ENCODE measurements at places on chromosomes 6 and 20. TPM values are rescaled to one million over a fixed set of nuclear protein-coding genes. Genes with fewer than 3 reads are reported as not detected.

CALHM6 gene
- total RNA-seq, result not detected

RGS19 gene
- total RNA-seq, result 19.8 TPM

LRRC73 gene
- 1.0 TPM for total RNA-seq

VGLL2 gene
- total RNA-seq, result 0.50 TPM

CSTF1 gene
- 69.9 TPM for total RNA-seq

NOX3 gene
- total RNA-seq, result not detected

TMEM200A gene
- total RNA-seq, result 1.2 TPM

SLC9A8 gene
- total RNA-seq, result 4.9 TPM

COL11A2 gene
- total RNA-seq, result 0.10 TPM

ELOVL4 gene
- 4.5 TPM for total RNA-seq

DEFB124 gene
- total RNA-seq, result not detected

BRD2 gene
- total RNA-seq, result 57.6 TPM

CDK19 gene
- total RNA-seq, result 6.8 TPM

CDSN gene
- total RNA-seq, result not detected

CST2 gene
- not detected for total RNA-seq

GABRR1 gene
- not detected for total RNA-seq

GSTA1 gene
- total RNA-seq, result not detected

SLC35D3 gene
- total RNA-seq, result not detected

MUCL3 gene
- not detected for total RNA-seq

CYB5R4 gene
- 24.6 TPM for total RNA-seq

TREM2 gene
- not detected for total RNA-seq

WFDC12 gene
- not detected for total RNA-seq

ULBP1 gene
- total RNA-seq, result 3.4 TPM

KIAA0408 gene
- total RNA-seq, result 1.4 TPM

FHL5 gene
- total RNA-seq, result not detected

KCNK5 gene
- 0.58 TPM for total RNA-seq

TPBG gene
- total RNA-seq, result 20.3 TPM

PMEPA1 gene
- 10.0 TPM for total RNA-seq

Data from H4 (cell line).